ENCODE measurements at places on chromosomes 6 and 20. TPM values are rescaled to one million over a fixed set of nuclear protein-coding genes. Genes with fewer than 3 reads are reported as not detected.

DNA sequence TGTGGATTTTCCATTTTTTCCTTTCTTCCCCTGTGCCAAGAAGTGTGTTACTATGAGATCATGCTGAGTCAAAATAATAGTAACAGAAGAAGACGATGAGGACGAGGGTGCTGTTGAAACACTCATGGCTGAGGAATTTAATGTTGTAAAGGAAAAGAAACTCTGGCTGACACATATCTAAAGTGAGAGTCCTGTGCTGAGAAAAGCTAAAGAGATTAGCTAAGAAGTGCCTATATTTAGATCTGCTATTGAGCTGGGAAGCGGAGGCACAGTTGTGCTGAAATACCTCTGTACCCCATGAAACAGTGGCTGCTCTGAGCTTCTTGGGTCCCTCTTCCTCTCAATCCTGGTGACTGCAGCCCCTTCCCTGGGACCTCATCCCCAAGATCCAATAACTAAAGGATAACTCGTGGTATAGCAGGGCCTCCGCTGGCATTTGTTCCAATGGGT, 1.1 kb upstream of the SYTL3 start:
- no peak for DNase-seq

DNA sequence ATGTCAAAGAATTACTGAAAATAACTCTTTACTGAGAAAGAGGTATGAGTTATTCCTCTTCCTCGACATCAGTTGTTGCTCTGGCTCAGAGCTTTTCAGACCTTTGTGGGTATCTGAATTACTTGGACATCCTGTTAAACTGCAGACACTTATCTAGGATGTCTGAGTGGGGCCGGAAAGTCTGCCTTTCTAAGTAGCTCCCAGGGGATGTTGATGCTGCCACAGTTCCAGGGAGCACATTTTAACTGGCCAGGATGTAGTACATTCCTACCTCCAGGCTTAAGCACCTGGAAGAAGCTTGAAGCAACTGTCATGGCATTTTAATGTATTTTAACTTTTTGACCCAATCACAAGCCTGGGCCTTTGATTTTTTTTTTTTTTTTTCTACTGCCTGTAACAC, 265.8 kb upstream of the PLCB4 start:
- DNase-seq: no peak

GRCh38 chr6:75266716-75267291, 17.8 kb downstream of the TMEM30A start:
- no peak for DNase-seq

The OLIG3 gene
- not detected for total RNA-seq

DNA sequence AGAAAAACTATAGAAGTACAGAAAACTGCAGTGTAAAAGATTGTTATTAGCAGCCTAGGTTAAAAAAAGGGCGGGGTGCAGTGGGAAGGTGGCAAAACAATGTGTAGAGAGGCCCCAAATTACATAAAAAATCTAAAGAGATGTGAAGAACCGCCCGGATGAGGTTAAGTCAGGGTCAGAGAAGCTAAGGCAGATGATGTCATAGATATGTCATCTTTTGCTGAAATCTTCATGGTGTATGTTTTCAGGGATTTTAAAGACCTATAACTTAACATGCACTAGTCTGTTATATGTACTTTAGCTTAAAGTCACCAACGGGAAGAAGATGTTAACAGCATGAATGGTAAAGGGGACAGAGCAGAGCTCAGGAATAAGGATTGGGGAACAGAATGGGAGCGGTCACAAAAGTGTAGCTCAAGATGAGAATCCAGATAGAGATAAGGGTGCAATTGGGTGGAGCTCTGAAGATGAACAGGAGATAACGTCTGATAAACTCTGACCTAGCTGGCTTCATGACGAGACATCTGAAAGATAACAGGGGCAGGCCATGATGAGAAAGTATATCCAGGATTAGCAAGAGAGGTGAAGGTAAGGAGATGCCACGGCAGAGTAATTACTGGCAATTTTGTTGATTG, 83.4 kb downstream of the TFAP2A start:
- no peak for DNase-seq

GRCh38 chr6:14743474-14744211, 502.2 kb upstream of the JARID2 start:
- no peak for DNase-seq

DNA sequence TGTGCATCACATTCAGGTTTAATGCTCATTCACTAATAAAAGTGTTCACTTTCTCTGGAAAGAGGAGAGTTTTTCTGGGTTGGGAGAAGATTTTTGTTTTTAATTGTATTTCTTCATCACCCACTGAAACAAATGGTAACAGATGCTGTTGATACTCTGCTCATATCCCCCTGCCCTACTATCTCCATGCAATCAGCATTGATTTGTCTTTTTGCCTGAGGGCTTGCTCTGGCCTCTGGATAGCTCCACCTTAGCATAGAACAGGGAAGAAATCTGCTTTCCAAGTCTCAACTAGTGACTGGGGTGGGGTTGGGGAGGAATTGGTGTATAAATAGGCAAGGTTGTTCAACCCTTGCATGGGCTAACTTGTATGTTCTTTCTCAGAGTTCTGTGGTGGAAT, 296.4 kb downstream of the KHDRBS2 start:
- DNase-seq: no peak

The NCOA6 gene
- 54.1 TPM for total RNA-seq

- no peak for DNase-seq
Observed at GRCh38 chr6:145669627-145670034, 65.7 kb downstream of the EPM2A start.

GRCh38 chr20:21175433-21175832, 49.6 kb downstream of the KIZ start:
- no peak for DNase-seq

The RNF182 gene
- 0.33 TPM for total RNA-seq

DNA sequence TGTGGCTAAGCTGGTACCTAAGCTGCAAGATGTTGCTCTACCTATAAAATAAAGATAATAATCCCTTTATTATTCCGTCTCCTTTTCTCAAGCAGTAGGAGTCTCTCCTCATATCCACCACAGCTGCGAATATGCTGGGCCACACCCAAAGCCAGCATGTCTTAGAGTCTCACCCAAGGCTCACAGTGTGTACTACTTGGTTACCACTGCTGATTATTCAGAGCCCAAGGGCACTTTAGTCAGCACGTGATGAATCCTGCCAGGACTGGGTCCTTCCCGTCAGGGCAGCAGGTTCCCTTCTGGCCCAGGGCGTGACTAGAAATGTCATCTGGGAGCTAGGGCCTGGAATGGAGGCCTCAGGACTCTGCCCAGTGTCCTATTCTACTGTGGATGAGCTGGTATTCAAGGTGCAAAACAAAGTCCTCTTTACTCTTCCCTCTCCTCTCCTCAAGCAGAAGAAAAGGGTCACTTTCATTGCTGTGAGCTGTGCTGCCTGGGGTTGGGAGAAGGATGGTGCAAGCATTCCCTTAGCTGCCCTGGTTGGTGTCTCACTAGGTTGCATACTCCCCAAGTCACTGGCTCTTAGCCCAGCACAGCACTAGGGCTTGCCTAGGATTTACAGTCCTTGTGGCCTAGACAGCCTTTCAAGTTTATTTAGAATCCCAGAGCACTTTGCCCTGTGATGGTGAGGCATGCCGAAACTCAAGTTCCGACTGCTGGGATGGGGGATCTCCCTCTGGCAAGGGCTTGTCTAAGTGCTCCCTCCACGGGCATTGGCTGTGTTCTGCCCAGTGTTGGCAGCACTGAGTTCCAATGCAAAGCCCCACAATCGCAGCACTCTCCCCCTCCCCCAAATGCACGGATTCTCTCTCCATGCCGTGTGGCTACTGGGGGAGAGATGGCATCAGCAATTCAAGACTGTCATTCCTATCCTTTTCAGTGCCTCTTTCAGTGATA, 320.2 kb downstream of the BTBD9 start:
- no peak for DNase-seq

The PI3 gene
- not detected for total RNA-seq

The AVP gene
- total RNA-seq: not detected

The ANKRD66 gene
- not detected for total RNA-seq

DNA sequence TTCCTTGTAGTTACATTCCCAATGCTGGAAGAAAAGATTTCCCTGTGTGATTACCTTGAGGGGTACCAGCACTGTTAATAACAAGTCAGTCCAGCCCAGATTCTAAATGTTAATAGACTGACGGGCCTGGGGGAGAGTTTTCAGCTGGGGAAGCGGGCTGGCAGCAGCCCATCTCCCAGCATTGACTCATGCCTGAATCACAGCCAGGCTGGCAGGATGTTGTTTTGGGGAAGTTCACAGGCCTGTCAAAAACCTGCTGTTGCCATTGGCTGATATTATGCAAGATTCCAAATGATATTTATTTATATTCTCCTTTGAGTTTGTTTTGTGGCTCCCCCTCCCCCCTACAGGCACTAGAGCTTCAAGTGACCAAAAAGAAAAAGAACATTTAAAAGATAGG, 213.9 kb upstream of the CNR1 start:
- DNase-seq: no peak

- no peak for DNase-seq
Observed at GRCh38 chr6:93391965-93392364, 27.4 kb downstream of the EPHA7 start.

The LHFPL5 gene
- 6.2 TPM for total RNA-seq

The TSHZ2 gene
- 9.6 TPM for total RNA-seq

DNA sequence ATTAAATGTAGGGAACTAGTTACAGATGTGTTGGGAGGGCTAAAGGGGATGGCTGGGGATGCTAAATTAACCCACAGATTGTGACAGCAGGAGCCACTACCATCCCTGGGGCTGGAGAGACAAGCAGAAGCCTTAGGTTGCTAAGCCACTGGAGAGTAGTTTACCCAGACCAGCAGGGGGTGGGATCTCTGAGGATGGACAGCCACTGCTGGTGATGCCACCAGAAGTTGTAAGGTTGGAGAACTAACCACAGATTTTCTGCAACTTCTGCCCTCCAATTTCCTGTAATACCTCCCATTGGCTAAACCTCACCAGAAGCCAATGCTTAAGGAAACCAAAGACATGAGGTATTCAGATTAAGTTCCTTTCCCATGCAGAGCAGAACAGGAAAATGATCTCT, 139.6 kb upstream of the NOX3 start:
- DNase-seq: no peak

- no peak for DNase-seq
Observed at GRCh38 chr6:155854787-155855186, 399.1 kb upstream of the NOX3 start.

- peak; percentile 56 for DNase-seq
Observed at GRCh38 chr6:146598772-146599405, at the start of gene ADGB. ADGB (plus strand) TSS chr6:146598972; CDS start chr6:146599041, 69 bp downstream.

- no peak for DNase-seq
Observed at GRCh38 chr20:50434321-50434652, 75.9 kb upstream of the PTPN1 start.

- DNase-seq: no peak
Observed at GRCh38 chr20:49935746-49936152, 448 bp upstream of the RNF114 start.

DNA sequence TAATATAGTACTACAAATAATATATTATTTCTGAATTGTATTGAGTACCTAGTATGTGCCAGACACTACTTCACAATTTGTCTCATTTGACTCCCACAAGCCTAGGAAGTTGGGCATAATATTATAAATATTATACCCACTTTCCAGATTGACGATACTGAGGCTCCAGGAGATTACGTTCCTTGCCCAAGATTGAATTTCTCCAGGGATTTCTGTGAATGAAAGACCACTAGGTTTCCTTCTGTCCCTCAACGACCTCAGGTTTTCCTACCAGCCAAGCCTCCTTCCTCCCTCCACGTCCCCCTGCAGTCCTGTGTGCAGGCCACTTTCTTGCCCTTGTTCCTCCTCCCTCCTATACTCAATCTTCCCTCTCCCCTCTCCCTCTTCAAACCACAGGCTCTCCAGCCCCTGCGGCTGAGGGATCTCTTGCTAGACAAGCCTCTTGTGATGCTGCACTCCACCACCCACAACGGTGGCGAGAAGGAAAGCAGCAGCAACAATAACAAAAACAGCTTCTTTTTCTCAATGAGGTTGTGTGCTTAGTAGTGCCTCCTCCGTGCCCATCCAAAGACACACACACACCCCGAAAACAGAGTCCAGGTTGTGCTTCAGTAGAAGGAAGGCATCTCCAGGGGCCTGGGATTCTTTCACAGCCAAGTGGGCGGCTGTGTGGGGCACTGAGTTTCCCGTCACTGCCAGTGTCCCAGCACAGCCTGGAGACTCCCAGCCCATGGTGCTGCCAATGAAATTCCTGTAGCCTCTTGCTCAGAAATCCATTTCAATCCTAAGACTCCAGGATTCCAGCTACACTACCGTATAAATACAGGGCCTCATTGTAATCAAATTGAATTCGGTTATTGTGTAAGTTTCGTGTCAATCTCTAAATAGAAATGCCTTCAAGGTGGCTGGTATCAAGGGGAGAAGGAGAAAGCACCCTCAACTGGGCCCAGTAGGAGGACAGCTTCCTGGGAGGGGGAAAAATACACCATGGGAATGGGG, 94.4 kb downstream of the NCR2 start:
- no peak for DNase-seq

The MAP1LC3A gene
- 37.6 TPM for total RNA-seq
